ENCODE measurements at places on chromosomes 2 and 18.

DNA sequence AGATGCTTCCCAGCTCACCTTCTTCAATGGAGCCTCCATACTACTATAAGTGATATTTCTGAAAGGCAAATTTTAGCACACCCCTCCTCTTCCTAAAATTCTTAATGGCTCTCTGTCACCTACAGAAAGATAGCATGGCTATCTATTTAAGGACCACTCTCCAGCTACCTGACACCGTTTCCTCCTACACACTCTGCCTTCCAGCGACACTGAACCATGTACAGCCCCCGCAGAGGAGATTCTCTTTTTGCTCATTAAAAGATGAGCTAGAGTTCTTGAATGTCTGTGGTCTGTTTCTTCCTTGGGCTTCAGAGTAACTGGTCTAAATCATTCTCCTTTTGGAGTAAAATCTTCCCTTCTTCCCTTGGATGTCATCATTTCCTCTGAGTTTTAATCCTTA lies 38.4 kb upstream of the GAREM1 start:
- no peak for DNase-seq

DNA sequence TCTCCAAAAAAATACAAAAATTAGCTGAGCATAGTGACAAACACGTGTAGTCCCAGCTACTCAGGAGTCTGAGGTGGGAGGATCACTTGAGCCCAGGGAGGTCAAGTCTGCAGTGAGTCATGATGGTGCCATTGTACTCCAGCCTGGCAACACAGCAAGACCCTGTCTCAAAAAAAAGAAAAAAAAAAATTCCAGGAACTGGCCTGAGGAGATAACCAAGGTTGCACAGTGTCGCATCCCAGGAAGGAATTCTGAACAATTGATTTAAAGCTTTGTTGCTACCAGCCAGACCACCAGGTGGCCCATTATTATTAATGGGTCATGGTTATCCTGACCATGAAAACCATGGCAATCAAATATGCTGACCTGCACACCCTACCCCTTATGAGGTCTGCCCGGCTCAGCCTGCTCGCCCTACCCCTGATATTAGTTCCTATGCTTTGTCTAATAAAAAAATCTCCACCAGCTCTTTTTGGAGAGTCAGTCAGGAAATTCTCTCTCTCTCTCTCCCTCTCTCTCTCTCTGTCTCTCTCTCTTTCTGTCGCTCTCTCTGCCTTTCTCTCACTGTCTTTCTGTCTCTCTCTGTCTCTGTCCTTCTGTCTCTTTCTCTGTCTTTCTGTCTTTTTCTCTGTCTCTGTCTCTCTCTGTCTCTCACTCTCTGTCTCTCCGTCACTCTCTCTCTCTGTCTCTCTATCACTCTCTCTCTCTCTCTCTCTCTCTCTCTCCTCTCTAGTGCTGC lies 73.7 kb downstream of the NCAPH start:
- no peak for DNase-seq

- DNase-seq = no peak
Measured at GRCh38 chr2:112480530-112481049, 1.4 kb upstream of the TTL start.

DNA sequence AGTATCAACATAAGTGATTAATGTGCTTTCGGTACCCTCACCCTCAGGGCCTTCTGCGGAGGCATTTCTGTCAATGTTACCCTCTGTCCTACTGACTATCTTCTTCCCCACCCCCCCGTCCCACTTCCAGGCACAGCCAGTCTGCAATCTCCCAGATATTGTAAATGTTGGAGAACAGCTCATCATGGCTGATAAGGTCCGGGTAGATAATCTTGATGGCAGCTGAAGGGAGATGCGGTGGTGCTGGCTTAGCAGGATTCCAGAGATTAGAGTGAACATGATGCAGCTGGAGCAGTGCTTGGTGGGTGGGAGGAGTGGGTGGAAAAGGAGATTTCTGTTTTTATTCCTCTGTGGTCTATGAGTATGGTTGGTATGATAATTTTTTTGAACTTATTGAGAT lies 15.5 kb downstream of the GTF2A1L start:
- DNase-seq = no peak

DNA sequence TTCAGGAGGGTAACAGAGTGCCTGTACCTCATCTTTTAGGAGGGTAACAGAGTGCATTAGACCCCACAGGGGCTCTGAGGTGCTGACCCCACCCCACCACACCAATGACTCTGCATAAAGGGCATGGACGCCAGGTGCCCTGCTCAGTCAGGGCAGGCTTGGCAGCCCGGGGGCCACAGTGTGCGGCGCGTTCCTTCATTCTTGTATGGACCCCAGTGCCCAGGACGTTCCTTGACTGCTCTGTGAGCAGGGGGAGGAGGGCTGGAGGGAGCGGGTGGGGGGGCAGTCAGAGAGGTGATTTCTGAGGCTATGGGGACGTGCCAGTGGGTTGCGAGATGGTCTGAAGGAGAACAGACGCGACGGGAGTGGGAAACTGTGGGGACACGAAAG lies 168.7 kb upstream of the NCK2 start:
- DNase-seq = no peak

GRCh38 chr2:234953116-234954031 lies 1.6 kb downstream of the SH3BP4 start:
- DNase-seq = no peak

GRCh38 chr2:137846993-137847392 lies 117.3 kb upstream of the HNMT start:
- no peak for DNase-seq

DNA sequence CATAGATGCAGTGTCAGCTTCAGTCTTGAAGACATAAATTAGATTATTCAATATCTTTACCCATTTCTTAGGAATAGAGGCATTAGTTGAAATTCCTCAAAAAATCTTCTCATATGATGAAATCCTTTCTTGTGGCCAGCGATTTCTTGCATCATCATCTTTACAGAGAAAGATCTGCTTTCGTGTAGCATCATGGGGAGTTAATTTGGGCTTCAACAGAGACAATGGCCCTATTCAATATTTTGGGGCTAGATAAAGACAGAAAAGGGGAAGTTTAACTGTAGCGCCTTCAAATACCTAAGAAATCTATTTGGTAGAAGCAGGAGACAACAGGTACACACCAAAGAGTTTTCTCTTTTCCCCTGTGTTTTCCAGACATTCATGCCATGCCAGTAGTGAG lies 73.8 kb downstream of the TGFA start:
- no peak for DNase-seq

DNA sequence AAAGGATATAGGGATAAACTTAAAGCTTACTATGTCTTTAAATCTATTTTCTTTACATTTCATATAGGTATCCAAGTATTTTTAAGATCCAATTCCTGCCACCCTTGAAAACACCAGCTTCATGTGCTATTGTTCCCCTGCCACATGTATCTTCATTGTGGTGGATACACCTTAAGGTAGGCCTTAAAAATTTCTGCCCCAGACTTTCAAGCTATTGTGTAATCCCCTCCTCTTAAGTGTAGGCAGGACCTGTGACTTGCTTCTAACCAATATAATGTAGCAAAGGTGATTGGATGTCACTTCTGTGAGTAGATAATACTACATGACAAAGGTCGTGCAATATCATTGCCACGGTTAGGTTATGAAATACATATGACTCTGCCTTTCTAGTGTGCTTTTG lies 119.5 kb downstream of the RAD51AP2 start:
- DNase-seq = no peak

DNA sequence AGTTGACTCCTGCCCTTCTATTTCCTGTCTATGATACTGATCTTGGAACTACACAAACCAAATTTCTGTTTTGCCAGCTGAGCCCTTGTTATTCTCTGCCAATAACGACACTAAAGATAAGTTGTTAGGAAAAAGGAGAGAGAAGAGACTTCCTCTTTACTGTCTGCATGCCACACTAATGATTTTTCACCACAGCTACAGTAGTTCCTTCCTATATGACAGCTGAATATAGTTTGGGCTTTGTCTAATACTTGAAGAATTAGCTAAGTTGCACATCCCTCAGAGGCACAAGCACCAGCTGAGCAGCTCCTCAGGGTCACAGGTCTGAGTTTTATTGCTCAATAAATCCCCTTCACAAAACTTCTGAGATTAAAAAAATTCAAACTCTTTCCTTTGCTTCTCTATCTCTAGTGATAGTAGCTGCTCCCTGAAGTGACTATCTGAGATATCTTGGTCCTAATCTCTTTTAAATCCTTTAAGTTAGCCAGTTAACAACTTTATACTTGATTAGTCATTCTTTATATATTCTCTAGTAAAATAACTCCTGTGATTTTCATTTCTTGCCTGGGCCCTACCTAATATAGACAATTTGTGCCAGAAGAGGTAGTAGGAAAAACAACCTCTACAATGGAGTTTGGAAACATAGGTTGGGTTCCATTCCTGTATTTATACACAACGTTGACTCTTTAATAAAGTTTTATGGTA lies 253.0 kb upstream of the CNTNAP5 start:
- no peak for DNase-seq

DNA sequence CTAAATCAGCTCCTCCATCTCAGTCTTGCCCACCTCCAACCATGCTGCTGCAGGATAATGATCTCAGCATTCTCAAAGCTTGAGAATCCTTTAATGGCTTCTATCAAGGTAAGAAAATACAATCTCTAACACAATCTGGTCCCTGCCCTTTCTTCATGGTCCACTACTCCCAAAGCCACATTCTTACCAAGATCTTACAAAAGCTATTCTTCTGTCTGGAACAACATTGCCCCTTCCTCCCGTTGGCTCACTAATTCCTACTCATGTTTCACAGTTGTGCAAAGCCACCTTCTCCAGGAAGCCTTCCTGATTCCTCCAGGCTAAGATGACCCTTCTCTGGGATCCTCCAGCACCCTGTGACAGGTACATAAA lies 5.9 kb upstream of the SFXN5 start:
- no peak for DNase-seq

GRCh38 chr2:68936889-68937288 lies 15.8 kb downstream of the GKN2 start:
- DNase-seq = no peak

GRCh38 chr2:52916981-52917380 lies 850.6 kb upstream of the CHAC2 start:
- no peak for DNase-seq

GRCh38 chr2:165924946-165925345 lies 28.6 kb downstream of the TTC21B start:
- no peak for DNase-seq

GRCh38 chr2:220000080-220000479 lies 372.6 kb downstream of the SLC4A3 start:
- DNase-seq = no peak

GRCh38 chr2:42233976-42234441 lies 64.9 kb downstream of the EML4 start:
- no peak for DNase-seq

- DNase-seq = no peak
Measured at GRCh38 chr2:75604484-75604883, 42.1 kb upstream of the MRPL19 start.

DNA sequence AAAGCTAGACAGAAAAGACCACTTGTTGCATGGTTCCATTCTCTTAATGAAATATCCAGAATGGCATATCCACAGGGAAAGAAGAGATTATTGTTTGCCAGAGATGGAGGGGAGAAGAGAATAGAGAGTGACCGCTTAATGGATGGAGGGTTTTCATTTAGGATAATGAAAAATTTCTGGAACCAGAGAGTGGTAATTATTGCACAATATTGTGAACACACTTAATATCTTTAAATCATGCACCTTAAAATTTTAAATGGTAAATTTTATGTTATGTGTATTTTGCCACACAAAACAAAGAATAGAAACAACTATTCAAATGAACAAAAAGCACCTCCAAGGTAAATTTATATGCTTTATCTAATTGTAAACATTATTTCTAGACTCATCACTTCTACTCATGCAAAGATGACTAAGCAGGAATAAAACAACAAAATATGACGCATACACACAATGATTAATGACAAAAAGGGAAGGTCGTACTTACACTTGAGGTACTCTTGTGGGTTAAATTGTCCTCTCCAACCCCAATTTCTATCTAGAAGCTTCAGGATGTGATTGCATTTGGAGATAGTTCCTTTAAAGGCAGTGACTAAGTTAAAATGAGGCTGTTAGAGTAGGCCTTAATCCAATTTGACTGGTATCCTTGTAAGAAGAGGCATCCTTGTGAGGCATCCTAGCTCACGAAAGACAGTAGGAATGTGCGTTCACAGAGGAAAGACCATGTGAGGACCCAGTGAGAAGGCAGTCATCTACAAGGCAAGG lies 18.7 kb upstream of the DHRS9 start:
- no peak for DNase-seq

DNA sequence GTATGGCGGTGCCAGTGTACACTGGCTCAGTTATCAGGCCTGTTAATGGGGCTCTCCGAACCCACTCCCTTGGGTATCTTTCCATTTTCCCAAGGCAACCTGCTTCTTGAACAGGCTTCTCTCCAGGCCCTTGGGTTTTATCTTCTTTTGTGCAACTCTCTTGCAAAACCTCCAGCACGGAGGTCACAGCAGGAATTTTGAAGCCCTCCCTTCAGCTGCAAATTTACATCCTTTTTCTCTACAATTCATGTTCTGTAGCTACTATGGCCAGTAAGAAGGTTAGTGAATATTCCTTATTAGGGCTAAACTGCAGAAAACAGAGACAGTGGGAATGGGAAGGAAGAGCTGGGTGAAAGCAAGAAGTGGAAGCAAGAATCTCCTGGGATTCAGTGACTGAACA lies 10.4 kb upstream of the NPAS2 start:
- DNase-seq = no peak

- DNase-seq = no peak
Measured at GRCh38 chr2:216084547-216084946, 2.8 kb downstream of the TMEM169 start.

GRCh38 chr2:226694586-226695284 lies 104.9 kb downstream of the IRS1 start:
- DNase-seq = no peak

DNA sequence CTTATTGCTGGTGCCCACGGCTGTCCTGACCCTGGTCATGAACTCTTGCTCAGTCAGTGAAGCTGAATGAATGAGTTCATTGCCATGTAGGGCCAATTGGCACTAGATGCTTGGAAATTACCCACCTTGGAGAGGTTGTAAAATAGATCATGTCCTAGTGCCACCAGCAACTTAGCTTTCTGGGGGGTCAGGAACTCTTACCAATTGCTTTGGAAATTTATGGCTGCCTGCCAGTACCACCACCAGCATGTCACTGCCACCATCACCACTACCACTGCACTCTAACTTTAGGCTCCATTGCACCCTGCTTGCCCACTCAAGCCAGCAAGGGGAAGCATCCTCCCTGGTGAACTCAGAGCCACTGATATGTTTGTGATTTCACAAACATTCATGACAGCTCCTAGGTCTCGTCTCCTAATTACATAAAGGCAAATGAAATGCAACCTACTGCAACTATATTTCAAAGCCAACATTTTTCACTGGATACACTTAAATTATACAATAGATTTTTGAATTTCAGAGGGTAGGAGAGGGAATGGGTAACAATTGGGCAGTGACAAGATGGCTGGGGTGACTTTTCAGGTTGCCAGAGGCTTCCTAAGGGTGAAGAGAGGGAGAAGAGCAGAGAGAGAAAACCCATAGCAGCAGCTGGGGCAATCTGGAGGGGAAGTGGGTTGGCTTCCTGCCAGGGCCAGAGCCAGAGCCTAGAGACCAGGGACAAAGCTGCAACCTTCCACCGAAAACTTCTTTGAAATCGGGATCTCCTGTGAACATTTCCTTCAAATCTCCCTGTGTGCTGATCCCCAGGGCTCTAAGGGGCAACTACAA lies 3.5 kb upstream of the EMILIN1 start:
- DNase-seq = no peak

All from substantia nigra (tissue), 51 donors.